ENCODE measurements at places on chromosomes 1 and 21.
A peak's percentile ranks its signal among the peaks of the same experiment; 100 is the strongest.

DNA sequence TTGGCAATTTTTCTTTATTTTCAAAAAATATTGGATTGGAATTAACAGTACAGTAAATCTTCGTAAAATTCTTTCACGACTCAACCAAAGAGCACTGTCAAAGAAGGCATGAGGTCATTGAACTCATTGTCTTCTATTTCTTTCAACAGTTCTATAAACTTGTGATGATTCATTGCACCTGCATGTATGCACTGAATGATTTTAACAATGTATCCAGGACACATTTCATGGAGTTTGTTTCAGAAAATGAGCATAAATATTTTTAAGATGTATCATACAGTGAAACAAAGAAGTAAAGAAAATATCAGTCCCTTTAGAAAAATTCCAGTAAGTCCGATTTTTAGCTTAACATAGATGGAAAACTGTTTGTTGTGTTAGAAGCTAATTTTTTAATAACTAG, 33.6 kb upstream of the CD34 start:
- peak; percentile 76 for DNase-seq

DNA sequence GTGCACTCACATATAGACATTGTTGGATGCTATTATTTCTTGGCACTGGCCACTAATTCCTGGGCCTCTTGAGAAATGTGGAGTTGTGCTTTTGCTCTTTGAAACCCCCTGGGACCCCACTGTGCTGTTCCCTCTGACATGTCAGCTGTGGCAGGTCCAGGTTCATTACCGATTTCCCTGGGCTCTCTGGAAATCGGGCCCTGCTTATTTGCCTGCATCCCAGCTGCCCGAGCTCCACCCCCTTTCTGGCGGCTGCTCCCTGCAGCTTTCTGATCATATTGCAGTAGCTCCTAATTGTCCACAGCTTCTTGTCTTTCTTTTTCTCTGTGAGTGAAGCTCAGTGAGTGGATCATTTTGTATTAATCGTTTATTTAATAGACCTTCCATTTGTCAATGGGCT, 183.7 kb upstream of the FAM78B start:
- DNase-seq, result no peak

- DNase-seq, result no peak
These were observed 9.0 kb upstream of the EPS8L3 start for GRCh38 chr1:109772658-109773202.

DNA sequence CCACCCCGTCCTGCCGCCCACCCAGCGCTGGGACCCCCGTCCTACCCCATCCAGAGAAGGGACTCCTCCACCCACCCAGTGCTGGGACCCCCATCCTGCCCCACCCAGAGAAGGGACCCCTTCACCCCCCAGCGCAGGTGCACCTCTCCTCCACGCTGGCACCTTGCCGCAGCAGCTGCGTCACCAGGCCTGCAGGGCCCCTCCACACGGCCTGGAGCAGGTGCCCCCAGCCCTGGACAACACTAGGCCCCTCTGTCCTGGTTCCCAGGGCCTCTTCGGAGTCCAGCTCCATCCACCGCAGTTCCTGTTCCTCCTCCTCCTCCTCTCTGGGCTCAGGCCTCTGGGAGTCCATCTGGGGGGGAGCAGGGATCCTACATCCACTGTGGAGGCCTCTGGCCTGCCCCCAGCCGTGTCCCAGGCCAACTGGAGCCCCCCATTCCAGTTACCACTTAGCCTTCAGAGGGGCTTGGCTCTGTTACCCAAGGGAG, 378 bp downstream of the ANKRD65 start:
- DNase-seq, result no peak

GRCh38 chr1:93172778-93173177, 7.4 kb downstream of the TMED5 start:
- peak; percentile 5 for DNase-seq

DNA sequence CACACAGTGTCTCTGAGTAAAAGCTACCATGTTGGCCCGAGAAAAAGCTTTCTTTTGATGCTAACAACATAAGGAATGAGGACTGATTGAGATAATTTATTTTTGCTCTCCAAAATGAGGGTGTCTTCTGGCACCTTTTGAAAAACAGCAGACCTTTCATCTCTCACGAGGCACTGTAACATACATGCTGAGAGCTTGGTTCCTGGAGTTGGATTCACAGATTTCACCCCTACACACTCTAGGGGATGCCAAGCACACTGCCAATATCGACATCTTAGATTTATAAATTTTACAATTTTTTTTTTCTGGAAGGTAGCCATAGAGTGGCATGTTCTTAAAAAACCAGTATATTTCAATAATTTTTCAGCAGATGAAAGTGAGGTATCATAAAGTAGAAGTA, 408.3 kb downstream of the DSCAM start:
- no peak for DNase-seq

DNA sequence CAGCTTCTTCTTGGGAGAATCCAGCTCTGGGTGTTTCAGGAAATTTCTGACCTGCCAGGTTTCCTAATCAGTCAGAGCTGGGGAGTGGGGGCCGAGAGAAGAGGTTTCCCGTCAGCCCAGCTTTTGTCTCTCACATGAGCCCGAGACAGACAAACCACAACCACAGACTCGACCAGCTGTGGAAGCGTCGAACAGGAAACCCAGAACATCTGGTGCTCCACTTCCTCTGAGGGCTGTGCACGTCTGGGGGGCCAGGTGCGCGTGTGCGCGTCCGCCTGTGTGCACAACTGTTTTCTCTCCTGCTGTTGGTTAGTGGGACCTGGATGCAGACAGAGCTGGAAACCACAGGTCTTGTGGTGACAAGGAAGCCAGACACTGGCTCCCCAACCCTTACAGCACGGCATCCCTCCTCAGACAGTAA, 113.0 kb upstream of the SLC25A33 start:
- no peak for DNase-seq

GRCh38 chr1:39540504-39541031, 36.0 kb downstream of the PABPC4 start:
- DNase-seq, result no peak

DNA sequence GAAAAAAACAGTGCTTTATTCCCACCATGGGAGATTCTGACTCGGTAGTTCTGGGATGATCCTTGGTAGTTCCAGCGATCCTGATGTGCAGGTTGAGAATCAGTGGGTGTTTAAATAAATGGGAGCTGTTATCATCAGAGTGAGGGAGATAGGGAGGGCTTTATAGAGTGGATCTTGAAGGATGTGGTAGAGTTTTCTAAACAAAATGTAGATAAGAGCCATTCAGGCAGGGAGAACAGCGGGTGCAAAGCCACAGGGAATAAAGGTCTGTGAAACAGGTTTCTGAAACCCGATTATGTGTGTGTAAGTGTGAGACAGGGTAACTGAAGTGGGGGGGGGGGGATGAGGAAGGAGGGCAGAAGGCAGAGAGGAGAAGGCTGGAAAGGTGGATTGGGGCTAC, 75.8 kb upstream of the ADAR start:
- DNase-seq, result no peak

GRCh38 chr1:66246351-66247269, 287.3 kb upstream of the SGIP1 start:
- DNase-seq, result no peak

GRCh38 chr1:183590244-183591191, at the start of gene NCF2:
Gene NCF2 (minus strand): TSS chr1:183590459. CDS start chr1:183590329, 130 bp downstream.
- peak; percentile 51 for DNase-seq

DNA sequence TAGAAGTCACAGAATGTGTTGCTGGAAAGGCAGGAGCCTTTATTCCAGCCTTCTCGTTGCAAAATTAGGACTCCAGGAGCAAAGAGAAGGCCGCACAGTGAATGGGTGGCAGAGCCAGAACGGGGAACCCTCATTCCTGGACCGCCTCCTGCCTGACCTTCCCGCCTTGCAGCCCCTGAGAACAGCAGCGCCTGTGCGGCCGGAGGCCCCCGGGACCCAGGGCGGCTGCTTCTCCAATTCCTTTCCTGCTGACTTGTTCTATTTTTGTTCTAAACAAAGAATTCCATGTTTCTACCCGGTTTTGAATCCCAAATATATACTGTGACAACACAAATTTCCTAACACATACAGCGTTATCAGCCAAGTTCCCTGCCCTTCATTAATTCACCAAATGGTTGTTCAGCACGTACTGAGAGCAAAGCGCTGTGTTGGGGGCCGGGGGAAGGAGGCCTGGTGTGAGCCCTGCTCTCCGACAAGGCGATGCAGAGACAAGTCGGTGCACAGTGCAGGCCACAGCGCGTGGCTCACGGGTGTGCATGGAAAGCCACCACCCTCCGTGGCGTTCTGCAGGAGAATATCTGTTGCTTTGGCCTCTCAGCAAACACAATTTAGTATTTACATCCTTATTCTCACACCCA, 31.9 kb upstream of the COL6A2 start:
- no peak for DNase-seq

GRCh38 chr1:229432116-229432461, 1.8 kb downstream of the ACTA1 start:
- no peak for DNase-seq

GRCh38 chr1:64948905-64949833, 17.2 kb downstream of the JAK1 start:
- peak; percentile 18 for DNase-seq

GRCh38 chr1:181603735-181604410, 120.6 kb downstream of the CACNA1E start:
- DNase-seq, result no peak

GRCh38 chr1:969260-969855, 3.1 kb downstream of the PLEKHN1 start:
- no peak for DNase-seq

DNA sequence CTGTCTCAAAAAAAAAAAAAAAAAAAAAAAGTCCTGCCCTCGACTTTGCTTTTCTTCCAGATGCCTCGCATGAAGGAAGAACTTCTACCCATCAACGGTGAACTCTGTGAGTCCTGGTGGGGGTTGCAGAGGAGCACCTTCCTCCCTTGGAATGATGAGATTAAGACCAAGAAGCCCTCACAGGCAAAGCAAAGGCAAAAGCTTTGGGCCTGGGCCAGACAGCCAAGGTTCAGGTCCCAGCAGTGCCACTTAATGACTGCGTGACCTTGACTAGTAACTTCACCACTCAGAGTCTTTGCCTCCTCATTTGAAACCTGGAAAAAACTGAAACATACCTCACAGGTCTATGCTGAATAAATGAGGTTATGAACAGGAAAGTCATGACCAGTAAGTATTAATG, 55.5 kb downstream of the ZSCAN20 start:
- DNase-seq, result no peak

GRCh38 chr1:55231745-55232144, 16.6 kb upstream of the USP24 start:
- no peak for DNase-seq

DNA sequence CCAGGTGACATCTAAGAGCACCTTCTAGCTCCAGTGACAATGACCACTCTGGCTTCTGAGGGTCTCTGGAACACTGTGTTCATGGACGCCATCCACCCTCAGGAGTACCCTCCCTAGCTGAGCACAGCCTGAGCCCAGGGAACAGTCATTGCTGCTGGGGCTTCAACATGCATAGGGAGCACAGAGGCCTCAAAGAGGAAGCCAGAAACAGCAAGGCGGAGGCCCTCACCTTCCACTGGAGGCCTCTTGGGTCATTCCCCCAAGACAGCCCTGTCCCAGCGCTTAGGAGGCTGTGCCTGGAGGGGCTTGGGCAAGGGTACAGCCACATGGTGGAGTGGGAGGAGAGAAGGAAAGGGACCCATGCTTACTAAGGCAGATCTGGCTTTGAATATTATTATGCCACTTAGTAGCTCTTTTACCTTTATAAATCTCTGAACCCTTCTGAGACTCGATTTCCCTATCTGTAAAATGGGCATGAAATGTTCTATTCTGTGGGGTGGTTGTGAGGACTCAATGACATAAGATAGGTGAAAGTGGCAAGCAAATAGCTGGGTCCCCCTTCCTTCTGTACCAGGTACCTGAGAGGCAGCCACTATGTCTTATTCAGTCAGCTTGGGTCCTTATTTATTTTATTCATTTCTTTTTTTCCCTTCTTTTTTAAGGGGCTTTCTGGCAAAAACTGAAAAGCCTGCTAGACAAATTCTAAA, 32.8 kb downstream of the PTAFR start:
- no peak for DNase-seq

DNA sequence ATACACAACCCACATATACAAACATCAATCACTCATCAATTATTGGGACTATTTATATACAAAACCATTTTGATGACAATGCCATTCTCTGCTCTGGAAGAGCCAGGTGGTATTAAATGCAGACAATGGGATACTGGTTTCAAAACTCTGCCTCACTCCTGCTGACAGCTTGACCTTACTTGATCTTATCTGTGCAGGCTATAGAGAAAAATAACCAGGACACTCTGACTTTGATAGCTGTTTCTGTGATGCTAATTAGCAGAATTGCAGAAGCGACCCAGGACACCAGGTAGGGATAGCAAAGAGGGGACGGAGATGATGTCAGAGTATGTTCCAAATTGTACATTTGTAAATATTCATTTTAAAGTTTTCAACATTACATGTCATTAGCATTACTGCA, 89.5 kb downstream of the OLFM3 start:
- no peak for DNase-seq

DNA sequence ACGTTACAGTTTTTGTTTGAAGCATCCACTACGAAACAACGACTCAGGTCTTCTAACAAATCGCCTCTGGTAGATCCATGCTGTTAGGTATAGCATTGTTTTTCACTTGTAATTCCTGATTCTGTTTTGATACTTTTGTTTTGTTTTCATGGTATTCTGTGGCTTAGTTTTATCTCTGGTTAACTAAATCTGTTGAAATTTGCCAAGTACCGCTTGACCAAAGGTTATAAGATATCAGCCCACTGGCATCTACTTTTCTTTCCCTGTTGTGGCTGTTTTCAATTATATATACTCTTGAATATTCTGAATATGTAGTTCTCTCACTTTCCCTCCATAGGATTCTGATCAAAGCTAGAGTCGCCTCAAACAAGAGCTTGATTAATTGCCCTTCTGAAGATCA, 274.8 kb upstream of the C1orf105 start:
- DNase-seq, result no peak
